Iris pigment epithelial cell (primary cell): ENCODE measurements at places on chromosomes 3 and 15.

DNA sequence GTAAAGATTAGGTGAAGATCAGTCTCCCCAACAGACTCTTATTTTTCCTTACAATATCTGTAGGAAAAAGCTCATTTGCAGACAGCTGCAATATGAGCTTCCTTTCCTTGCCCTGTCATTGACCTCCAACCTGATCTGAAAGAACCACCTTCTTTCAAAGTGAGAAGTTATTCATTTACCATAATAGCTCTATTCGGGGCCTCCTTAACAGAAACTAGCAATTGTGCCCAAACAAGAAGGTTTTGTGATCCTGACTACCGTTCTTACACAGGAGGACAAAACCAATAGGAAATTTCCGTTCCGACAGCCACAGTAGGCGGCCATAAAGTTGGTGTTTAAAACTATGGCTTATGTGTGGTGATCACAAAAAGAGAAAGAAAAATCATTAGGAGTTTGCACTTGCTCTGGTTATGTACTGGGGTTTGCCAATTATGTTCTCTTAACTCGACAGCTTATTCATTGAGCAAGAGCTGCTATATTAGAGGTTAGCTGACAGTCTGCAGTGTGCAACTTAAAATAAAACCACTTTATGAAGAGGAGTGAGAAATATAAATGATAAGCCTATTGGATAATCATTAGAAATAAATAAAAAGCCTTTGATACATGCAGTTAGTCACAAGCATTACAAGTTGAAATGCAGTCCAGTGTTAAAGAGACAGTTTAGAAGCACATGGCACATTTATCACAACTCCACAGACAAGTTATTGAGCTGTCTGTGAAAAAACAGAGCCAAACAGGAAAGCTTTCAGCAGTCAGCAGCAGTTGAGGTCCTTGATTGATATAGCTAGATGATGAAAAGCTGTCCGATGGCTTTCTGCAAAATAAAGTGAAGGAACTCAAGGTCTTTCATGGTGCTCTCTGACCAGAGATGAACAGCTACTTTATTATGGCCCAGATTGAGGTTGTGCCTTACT is 199.8 kb downstream of the WDR72 start:
- DNase-seq = no peak

- no peak for DNase-seq
Observed at GRCh38 chr15:50821476-50821875, 56.0 kb upstream of the SPPL2A start.

GRCh38 chr3:186854954-186855353 is 12.4 kb downstream of the ADIPOQ start:
- no peak for DNase-seq

DNA sequence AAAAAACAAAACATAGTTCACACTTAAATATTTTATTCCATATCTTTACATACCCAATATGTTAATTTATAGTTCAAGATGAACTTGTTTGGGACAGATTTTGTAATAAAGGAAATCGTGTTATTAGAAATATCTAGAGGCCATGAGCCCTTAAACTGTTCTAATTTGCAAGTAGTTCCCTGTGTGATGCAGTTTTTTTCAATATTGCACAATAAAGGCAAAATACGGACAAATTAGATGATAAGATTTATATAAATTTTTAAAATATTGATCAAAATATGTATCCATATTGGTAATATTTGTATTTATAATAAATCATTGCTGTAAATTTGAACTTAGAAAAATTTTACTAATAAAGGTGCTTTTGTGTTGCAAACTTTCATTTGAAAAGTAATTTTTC is 23.8 kb downstream of the CTNNB1 start:
- DNase-seq = no peak

GRCh38 chr3:161823910-161824309 is 327.3 kb downstream of the OTOL1 start:
- no peak for DNase-seq

DNA sequence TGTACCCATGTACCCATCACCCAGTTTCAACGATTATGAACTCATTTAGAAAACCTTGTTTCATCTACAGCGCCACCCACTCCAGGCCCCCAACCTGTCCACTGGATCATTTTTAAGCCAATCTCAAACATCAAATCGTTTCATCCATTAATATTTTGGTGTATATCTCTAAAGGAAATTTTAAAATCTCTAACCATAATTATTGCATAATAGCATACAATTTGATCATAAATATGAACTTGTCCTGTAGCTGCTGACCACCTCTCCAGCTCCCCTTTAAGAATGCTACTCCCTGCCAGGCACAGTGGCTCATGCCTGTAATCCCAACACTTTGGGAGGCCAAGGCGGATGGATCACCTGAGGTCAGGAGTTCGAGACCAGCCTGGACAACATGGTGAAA is 2.8 kb upstream of the C3orf70 start:
- DNase-seq = no peak

GRCh38 chr3:148068466-148068865 is 629.2 kb upstream of the AGTR1 start:
- no peak for DNase-seq

- DNase-seq = no peak
Observed at GRCh38 chr3:115141033-115141757, 5.9 kb downstream of the ZBTB20 start.

DNA sequence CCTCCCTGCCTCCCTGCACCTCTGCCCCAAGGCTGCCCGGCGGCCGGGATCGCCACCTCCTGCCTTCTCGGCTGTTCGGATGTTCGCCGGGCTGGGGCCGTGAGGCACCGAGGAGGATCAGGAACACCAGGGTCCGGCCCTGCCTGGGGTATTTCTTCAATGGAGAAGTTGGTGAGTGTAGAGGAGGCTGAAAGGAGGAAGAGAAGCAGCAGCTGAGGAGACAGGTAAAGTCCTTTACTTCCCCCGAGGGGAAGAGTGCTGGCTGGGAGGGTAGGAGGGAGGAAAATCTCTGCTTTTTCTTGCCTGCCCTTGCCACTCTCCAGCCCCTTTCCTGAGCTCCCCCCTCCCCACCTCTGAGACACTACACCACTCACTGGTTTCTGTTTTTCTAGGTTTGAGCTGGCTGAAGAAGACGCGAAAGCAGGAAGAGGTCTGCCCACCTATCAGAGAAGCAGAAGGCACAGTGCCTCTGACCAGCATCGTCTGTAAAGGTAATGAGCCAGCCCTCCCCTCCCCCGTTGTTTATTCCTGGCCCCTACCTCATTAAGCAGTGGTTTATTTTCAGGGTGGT is 519 bp downstream of the ASB7 start:
- peak; percentile 58 for DNase-seq

- no peak for DNase-seq
Observed at GRCh38 chr3:109432833-109433232, 95.5 kb upstream of the DPPA4 start.

GRCh38 chr3:108459225-108459624 is 51.2 kb downstream of the MYH15 start:
- DNase-seq = no peak

GRCh38 chr3:119595639-119596334 is 1.9 kb upstream of the PLA1A start:
- DNase-seq = peak; percentile 14

DNA sequence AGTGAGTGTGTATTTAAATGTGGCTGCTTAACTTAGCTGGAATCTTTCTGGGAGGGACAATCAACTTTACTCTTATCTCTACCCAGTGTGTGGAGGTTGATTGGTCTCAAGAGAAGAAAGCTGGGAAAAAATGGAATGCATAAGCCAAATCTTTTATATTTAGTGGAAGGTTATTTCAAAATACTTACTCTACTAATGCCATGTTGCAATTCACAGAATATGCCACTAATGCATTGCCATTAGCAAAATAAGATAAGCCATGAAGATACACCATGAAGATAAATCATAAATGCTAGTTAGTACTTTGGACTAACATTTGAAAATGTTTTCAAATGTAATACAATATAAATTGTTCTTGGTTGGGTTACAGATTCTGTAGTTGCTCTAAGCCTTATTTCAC is 155.1 kb upstream of the LRRFIP2 start:
- DNase-seq = no peak

- no peak for DNase-seq
Observed at GRCh38 chr15:100926971-100927756, 8.0 kb downstream of the LRRK1 start.

- DNase-seq = no peak
Observed at GRCh38 chr3:66629982-66630368, 129.2 kb upstream of the LRIG1 start.

- DNase-seq = peak; percentile 62
Observed at GRCh38 chr3:41327718-41328117, 128.4 kb downstream of the CTNNB1 start.

GRCh38 chr3:85342915-85343314 is 384.1 kb downstream of the CADM2 start:
- DNase-seq = peak; percentile 3

DNA sequence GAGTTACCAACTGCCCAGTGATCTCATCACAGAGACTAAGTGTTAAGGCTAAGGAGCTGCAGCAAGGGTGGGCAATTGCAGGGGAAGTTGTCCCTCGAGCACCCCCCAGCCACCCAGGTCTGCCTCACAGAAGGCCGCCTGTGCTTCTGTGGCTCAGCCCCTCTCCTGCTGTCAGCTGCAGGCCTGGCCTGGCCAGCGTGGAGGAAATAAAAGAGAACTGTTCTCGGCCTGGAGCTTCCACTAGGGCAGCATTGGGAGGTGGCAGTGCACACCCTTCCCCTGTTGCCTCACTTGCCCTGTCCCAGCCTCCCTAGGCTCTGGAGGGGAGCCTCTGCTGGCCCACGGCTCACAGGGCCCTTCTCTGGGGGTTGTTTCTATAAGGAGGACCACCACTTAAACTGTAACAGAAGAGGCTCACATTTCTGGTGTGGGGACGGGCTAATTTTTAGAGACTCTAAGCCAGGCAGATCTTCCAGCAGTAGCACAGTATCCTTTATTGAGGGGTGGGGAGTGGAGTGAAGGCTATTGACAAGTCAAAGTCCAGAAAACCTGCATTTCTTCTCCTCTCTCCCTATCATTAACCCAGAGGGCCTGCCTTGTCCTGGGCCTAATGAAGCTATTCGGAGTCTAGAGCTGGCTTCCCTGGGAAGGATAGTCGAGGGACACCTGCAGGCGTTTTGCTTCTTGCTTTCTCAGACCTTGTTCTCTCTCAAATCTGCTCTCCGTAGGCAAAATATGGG is 75.6 kb upstream of the ADPGK start:
- no peak for DNase-seq

DNA sequence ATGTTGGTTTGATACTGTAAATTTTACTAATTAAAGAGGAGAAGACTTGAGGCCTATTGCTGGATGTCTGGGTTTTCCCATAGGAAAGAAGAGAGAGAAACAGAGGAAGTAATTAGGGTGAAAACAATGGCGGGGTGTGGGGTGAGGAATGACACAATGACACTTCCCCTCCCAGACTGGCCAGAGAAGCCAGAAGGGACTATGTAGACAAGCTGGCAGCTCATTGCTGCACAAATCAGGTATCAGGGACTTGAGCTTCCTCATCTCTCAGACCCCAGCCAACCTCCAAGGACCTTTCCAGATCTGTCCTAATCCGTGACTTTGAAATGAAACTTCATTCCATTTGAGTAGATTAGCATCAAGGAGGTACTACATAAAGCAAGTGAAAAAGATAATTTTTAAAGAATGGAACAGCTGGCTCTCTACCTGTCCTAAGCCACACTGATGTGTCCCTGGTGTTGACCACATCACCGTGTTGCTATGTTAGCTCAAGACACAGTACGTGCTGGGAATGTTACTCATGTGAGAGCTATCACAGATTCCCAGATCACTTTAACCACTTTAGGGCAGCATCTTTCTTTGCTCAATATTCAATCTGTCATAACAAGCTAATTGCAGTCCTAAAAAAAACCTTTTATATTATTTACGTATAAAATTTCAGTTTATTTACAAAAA is 22.2 kb downstream of the TMEM212 start:
- DNase-seq = no peak

GRCh38 chr15:75640483-75641178 is 607 bp upstream of the IMP3 start:
- DNase-seq = peak; percentile 49

- no peak for DNase-seq
Observed at GRCh38 chr3:49908373-49909199, 4.9 kb upstream of the MST1R start.

DNA sequence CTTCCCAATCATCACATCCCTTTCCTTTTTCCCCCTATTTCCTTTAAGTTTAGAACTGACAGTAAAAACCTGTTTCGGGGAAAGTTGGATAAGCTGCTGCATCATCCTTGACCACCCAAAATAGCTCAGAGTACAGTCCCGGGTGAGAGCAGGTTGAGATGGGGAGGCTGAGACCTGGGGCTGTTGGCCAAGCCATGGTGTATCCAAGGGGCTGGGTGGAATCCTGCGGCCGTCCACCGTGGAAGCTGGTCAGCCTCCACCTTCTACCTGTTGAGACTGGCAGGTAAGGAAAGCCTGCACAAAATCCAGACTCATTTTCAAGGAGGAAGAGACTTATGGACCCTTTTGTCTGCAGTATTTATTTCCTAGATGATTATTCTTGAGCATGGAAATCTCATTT is 128.2 kb upstream of the PLXNA1 start:
- DNase-seq = no peak

DNA sequence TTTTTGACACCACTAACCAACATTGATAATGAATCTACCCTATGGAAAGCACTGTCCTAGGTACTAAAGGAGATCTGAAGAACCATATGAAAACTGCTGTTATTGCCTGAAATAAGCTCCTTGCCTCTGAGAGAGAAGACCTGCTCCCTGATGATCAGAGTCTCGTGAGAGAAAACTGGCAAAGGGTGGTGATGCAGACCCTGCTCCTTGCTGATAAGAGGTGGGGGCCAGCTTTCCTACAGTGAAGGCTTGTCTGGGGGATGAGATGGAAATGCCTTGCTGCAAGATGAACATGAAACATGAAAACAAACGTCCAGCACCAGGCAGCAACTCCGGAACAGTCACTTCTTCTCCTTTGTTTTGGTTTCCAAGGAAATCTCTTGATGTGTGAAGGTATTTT is 31.9 kb downstream of the RASGRP1 start:
- no peak for DNase-seq

DNA sequence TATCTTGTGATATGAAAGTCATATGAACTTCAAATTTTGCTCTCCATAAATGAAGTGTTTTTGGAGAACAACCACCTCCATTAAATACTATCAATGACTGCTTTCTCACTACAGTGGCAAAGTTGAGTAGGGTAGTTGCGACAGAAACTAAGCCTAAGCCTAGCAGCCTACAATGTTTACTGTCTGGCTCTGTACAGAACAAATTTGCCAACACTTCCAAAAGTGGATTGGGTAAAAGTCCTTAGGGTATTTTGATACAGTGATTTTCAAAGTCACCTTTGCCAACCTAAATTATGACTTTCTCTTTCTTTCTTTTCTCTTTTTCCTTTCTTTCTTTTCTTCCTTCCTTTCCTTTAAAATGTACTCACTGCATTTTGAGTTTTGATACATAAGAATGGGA is 142.6 kb downstream of the PLCL2 start:
- DNase-seq = peak; percentile 25

DNA sequence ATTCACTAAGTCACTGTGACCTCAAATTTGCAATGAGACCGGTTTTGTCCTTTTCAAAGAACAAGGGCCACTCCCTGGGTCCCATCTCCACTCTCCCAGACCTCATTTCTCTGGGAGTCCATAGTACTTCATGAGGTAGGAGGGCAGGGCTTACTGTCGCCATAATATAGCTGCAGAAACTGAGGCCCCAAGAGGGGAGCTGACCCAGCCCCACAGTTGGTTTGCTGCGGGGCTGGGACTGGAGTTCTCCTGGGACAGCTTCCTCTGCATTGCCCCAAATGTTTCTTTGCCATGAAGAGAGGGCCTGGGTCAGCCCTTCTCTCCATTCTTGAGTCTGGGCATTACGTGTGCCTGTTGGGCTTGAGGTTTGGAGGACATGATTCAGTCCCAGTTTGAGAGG is 60.1 kb downstream of the ITGA11 start:
- no peak for DNase-seq
